Sigmoid colon (tissue), 7 donors: ENCODE measurements at places on chromosomes 16 and 17. TPM values are rescaled to one million over a fixed set of nuclear protein-coding genes. Genes with fewer than 3 reads are reported as not detected.

GRCh38 chr17:27608328-27609230, 22.4 kb upstream of the LGALS9 start:
- no peak for DNase-seq

DNA sequence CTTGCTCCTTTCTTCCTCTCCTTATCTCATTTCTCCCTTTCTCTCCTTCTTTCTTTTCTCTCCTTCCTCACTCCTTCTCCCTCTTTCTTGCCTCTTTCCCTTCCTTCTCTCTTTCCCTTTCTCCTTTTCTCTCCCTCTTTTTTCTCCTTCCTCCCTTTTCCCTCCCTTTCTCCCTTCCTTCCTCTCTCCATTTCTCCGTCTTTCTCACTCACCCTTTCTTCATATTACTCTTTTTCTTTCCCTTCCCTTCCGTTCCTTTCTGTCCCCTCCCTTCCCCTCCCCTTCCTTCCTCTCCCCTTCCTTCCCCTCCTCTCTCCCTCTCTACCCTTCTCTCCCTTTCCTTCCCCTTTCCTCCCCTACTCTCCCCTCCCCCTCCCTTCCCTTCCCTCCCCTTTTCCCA, 240.8 kb downstream of the HS3ST3B1 start:
- no peak for DNase-seq

DNA sequence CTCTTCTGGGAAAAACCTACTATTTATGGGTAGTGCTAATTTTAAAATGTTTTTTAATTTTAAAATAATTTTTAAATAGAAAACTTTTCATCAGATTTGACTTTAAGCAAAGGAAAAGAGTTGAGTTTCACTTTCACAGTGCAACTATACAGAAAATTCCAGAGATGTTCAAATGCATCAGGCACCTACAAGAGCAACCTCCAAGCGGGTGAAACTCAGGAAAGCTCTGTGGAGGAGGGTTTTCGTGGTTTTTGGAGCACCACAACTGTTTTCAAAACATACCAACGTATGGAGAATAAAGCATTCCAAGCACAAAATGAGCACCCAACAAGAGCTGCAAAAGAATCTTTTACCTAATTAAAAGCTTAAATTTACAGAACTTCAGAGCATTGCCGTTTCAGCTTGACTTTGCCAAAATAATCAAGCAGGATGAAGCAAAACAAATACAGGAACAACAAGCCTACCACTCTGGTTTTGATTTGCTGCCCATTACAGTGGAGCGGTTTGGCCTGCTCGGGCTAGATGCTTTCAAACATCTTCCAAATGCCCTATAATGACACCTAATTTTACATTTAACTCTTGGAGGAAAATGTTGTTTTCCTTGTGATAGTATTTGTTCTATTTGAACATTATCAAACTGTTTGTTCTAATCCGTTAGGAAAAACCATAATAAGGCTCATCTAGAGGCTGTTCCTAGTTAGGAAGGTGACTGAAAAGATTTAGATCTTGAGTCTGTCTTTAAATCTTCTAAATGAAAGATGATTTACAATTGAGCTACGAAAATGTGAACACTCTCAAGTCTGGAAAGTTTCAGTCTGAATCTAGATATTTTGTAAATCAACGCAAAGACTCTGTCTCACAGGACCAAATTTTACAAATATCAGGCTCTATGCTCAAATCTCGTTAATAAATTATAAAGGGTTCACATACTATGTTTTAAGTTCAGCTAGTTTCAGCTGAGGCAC, 34.5 kb downstream of the NACA2 start:
- DNase-seq: no peak

GRCh38 chr16:1258906-1259759, 3.3 kb downstream of the TPSD1 start:
- DNase-seq: no peak

DNA sequence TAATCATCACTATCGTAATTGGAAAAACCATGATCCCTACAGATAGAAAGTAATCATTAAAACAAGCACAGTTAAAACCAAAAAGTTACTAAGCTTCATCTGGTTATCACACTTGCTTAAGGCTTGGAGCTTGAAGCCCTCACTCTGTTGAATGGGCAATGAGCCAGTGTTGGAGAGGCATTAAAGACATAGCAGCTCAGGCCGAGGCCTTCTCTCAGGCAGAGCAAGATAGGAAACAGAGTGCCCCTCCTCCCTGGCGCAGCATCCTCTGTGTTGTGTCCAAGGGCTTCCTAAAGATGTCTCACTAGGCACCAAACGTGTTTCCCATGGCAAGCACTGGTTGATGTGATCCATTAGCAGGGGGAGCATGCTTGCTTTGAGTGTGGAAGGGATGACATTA, 34.9 kb upstream of the LGALS9 start:
- no peak for DNase-seq

GRCh38 chr17:16123531-16123930, 91.8 kb downstream of the NCOR1 start:
- no peak for DNase-seq

The NXN gene
- total RNA-seq: 67.8 TPM

The SBK1 gene
- total RNA-seq: 0.14 TPM

The NOXO1 gene
- total RNA-seq: not detected
